ENCODE measurements at places on chromosomes 1 and 21. TPM values are rescaled to one million over a fixed set of nuclear protein-coding genes. Genes with fewer than 3 reads are reported as not detected.

Gene ACTL8
- total RNA-seq = 0.50 TPM

Gene ESRRG
- total RNA-seq = 0.15 TPM

Gene EPHX1
- 114 TPM for total RNA-seq

Gene MANEAL
- 2.3 TPM for total RNA-seq

Gene TRABD2B
- 1.7 TPM for total RNA-seq

Gene GJB4
- total RNA-seq = 2.6 TPM

Gene SLC25A34
- total RNA-seq = 0.44 TPM

Gene CD160
- total RNA-seq = not detected

Gene VPS13D
- total RNA-seq = 60.6 TPM

Gene GNAT2
- total RNA-seq = not detected

Gene SRGAP2
- 39.1 TPM for total RNA-seq

Gene LCE2C
- not detected for total RNA-seq

Gene KCNK2
- not detected for total RNA-seq

Gene UQCRHL
- 0.64 TPM for total RNA-seq

Gene SPRR1B
- total RNA-seq = 853 TPM

Gene MTFR1L
- total RNA-seq = 24.4 TPM

- no peak for DNase-seq
Observed at GRCh38 chr1:173224949-173225348, 17.8 kb upstream of the TNFSF4 start.

DNA sequence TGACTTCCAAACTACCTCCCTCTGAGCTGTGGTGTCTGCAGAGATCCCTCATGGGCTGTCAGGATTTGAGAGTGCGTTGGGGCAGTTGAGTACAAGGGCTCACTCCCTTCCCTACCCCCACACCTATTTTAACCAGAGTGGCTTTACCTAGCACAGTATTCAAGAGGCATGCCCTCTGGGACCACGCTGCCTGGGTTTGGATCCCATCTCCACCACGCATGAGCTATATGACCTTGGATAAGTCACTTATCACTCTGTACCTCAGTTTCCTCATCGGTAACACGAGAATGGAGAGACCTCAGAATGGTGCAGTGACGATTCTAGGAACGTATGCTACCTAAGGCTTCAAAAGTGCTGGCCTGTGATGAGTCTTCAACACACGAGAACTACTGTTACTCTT lies 147.3 kb upstream of the WNT4 start:
- no peak for DNase-seq

- DNase-seq = no peak
Observed at GRCh38 chr1:115706587-115707425, 61.7 kb downstream of the CASQ2 start.

- DNase-seq = no peak
Observed at GRCh38 chr21:43331962-43332828, 94.7 kb downstream of the SIK1 start.

GRCh38 chr1:9242338-9242969 lies 7.9 kb downstream of the H6PD start:
- no peak for DNase-seq

GRCh38 chr1:229751610-229752009 lies 125.6 kb downstream of the URB2 start:
- DNase-seq = no peak

DNA sequence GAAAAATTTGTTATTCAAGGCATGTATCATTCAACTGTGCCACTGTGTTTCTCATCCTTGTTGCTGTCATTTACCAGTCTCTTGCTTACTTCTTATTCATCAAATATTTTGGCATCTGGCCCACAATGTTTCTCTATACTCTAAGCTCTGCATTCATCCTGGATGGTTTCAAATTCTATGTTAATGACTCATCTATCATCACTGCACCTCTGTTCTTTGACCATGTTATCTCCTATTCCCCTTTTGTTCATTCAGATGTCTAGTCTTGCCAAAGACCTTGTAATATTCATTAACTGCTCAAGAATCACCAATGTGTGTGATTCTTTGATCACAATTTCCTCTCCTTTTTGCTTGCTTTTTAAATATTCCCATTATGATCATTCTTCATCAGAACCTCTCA lies 54.6 kb upstream of the PRKACB start:
- DNase-seq = no peak

GRCh38 chr1:214416858-214417257 lies 134.5 kb downstream of the PTPN14 start:
- DNase-seq = no peak

DNA sequence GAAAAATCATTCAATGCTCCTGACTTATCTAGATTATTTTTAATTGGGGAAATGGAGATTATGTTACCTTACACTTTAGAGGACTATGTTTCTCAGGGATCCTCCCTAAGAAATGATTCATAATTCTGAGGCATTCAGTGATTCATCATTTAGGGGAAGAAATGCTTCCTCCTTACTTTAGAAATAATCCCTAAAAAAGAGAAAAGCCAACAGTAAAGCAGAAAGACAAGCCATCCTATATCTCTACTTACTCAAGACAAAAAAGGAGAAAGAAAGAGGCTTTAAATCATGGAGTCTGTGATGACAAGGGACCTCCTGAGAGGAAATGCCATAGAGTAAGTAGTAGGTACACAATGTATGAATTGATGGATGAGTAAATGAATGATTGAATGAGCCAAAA lies 137.0 kb downstream of the BRINP2 start:
- DNase-seq = no peak

- no peak for DNase-seq
Observed at GRCh38 chr1:171103862-171104261, 13.2 kb downstream of the FMO3 start.

DNA sequence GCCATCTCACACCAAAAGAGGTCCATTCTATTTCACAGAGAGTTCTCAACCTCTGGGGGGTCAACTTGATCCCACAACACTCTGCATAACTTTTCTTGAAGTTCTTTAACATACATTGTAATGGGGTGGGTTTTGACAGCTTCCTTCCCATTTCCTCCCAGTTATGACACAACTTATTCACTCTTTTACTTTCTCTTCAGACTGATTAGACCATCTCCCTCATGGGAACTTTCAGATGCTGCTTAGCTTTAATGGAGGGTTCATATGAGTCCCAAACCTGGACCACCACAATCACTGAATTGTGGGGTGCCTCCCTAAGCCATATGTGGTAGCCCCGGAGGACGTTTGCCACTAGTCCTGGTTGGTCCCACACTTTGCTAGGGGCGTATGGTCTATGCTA lies 28.3 kb upstream of the KCNJ15 start:
- DNase-seq = no peak

DNA sequence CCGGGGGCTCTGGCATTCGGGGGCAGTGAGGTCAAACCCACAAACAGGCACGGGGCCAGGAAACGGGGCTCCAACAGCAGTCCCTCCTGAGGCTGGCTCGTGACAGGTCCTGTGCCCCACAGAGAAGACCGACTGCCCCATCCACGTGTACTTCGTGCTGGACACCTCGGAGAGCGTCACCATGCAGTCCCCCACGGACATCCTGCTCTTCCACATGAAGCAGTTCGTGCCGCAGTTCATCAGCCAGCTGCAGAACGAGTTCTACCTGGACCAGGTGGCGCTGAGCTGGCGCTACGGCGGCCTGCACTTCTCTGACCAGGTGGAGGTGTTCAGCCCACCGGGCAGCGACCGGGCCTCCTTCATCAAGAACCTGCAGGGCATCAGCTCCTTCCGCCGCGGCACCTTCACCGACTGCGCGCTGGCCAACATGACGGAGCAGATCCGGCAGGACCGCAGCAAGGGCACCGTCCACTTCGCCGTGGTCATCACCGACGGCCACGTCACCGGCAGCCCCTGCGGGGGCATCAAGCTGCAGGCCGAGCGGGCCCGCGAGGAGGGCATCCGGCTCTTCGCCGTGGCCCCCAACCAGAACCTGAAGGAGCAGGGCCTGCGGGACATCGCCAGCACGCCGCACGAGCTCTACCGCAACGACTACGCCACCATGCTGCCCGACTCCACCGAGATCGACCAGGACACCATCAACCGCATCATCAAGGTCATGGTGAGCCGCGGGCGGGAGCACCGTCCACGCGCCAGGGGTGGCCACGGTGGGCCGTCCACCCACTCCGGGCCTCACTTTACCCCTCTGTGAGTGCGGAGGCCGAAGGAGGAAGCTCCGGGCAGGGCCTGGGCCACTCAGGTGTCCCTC lies 14.2 kb downstream of the COL6A2 start:
- DNase-seq = no peak

DNA sequence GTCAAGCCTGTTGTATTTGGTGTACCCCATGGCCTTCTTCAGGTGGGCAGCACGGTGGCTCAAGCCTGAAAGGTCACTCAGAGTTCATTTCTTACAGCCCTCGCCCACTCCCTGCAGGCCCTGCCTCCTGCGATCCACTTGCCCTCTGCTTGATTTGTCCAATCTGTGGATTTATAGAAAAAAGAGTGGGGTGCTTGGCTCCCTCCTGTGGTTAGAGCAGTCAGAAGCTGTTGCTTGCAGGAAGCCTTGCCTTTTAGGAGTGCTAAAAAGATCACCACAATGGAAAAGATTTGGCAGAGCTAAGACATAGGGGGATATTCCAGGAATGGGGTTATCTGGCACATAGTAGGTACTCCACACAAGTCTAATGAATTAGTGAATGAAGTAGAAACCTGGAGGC lies 108.0 kb upstream of the TRABD2B start:
- no peak for DNase-seq

GRCh38 chr1:245673881-245674414 lies 519.2 kb downstream of the KIF26B start:
- no peak for DNase-seq

GRCh38 chr1:86741947-86742572 lies 37.7 kb downstream of the SH3GLB1 start:
- no peak for DNase-seq

DNA sequence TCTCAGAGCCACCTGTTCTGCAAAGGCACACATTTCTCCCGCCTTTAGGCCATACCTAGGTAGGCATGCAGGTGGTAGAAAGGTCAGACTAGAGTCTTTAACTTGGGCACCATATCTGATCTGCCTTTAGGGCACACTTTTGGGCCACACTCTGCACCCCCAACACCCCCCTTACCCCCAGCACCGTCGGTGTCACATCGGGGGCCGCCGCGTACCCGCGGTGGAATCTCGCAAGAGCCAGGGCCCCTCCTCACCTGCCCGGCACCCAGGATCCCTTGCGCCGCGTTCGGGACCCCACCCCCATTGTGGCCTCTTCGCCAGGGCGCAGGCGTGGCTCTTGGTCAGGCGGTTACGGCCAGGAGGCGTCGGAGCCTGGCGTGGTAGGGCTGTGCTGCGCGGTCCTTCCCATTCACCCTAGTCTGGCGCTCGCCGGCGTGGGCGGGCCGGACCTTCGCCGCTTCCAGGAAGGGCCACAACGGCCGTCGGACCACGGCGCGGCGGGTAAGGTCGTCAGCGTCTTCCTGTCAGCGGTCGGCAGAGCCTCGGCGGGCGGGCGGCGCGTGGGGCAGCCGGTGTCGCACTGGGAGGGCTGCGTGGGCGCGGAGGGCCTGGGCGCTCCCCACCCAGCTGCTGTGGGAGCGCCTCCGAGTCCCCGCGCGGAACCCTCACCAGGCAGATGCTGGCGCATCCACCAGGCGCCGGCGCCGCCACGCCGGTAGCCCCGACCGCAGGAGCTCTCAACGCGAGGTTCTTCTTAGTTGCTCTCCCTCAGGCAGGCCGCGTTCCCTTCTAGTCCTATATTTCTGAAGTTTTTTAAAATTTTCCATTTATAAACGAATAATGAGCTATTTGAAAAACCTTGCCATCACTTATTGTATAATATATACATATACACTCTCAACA lies at the start of gene DNAH14:
Gene DNAH14 (plus strand): TSS at position 341 of the 903 bp plus-strand sequence. CDS start 23,028 bp downstream, outside the sequence.
- DNase-seq = no peak

- DNase-seq = no peak
Observed at GRCh38 chr1:184366997-184367396, 19.8 kb upstream of the C1orf21 start.

GRCh38 chr1:152743371-152744145 lies 14.3 kb upstream of the KPRP start:
- no peak for DNase-seq

- DNase-seq = no peak
Observed at GRCh38 chr1:18646091-18646785, 15.6 kb downstream of the PAX7 start.

DNA sequence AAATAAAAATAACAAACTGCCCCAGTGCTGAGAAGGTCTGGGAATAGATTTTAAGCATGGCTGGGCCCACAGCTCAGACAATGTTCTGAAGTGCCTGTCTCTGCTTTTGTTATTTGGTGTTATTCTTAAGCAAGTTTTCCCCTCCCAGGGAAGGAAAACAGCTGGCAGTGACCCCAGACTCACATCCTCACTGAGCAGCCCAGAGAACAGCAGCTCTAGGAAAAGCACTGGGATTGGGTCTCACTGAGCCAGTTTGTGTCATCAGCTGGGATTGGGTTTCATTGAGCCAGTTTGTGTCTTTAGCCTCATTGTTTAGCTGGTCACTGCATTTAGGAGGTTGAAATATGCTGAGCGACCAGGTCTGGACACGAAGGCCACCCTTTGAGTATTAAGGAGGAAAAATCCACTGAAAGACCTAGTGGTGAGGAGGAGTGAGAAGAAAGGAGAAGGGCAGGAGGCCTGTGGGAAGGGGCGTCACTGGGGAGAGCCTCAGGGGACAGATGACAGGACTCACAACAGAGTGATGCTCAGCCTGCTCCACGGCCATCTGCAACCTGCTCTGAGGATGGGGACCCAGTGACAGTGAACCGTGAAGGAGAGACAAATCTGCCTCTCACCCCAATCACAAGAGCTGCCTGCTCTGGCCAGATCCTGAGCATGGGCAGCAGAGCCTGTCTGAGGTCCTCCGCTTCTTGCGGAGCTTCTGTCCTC lies 103.8 kb downstream of the TOMM20 start:
- no peak for DNase-seq

GRCh38 chr1:52919051-52919722 lies 2.4 kb downstream of the ECHDC2 start:
- DNase-seq = no peak

DNA sequence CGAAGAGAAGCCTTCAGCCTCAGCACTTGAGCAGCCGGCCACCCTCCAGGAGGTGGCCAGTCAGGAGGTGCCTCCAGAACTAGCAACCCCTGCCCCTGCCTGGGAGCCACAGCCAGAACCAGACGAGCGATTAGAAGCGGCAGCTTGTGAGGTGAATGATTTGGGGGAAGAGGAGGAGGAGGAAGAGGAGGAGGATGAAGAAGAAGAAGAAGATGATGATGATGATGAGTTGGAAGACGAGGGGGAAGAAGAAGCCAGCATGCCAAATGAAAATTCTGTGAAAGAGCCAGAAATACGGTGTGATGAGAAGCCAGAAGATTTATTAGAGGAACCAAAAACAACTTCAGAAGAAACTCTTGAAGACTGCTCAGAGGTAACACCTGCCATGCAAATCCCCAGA lies 78.4 kb downstream of the PRDM2 start:
- no peak for DNase-seq

DNA sequence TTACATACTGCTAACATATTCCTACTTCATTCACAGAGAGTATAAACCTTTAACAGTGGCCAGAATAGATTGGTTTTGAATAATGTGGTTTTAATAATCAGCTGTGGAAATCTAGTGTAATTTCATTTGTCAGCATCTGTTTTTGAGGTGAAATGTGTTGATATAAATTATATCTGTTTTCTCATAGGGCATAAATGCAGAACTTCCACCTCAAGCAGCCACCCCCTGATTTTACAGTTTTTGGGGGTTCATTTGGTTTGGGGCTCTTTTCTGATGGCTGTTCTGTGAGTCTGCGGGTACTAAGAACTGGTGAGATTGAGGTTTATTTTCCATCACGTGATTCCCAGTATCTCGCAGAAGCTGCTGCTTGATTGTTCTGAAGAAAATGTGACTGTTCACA lies 23.2 kb downstream of the EDARADD start:
- DNase-seq = no peak
